ENCODE measurements at places on chromosomes 16 and 17.

DNA sequence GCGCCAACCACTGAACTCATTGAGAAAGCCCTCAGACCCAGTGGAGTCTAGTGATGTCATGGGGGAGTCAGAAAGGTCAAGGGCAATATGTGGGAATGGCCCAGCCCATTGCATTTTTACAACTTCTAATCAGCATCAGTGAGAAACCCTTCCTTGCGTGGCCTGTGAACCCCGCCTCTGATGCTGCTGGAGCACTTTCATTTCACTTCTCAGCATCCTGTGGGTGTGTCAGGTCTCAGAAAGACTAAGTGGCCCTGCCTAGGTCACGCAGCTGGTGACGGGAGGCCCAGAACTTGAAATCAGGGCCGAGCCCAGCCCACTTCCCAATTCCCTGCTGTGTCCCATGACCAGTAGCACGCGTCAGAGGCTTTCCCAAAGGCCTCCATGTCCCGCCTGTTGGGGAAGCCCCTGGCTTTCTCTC is 6.1 kb downstream of the DNAI2 start:
- DNase-seq, result peak; percentile 76

GRCh38 chr16:2964475-2965336 is 631 bp downstream of the KREMEN2 start:
- DNase-seq, result peak; percentile 77

DNA sequence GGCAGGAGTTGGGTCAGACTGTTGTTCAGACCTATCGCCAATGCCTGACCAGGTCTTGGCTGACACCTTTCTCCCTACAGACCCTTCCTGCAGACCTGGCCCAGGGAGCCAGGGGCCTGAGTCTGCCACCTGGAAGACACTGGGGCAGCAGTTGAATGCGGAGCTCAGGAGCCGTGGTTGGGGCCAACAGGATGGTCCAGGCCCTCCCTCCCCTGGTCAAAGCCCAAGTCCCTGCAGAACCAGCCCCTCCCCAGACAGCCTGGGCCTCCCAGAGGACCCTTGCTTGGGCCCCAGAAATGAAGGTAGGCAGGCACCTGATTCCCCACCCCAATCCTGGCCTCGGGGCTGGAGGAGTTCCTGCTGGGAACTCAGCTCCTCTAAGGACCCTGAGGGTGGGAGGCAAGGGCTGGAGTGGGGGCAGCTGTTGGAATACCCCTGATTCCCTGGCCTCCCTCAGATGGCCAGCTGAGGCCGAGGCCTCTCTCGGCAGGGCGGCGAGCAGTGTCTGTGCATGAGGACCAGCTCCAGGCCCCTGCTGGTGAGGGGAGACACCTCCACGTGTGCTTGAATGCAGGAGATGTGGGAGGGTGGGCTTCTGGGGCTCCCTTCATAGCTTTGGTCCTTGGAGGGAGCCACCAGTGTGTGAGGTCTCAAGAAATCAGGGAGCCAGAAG is 3.6 kb downstream of the ACD start:
- DNase-seq, result no peak

DNA sequence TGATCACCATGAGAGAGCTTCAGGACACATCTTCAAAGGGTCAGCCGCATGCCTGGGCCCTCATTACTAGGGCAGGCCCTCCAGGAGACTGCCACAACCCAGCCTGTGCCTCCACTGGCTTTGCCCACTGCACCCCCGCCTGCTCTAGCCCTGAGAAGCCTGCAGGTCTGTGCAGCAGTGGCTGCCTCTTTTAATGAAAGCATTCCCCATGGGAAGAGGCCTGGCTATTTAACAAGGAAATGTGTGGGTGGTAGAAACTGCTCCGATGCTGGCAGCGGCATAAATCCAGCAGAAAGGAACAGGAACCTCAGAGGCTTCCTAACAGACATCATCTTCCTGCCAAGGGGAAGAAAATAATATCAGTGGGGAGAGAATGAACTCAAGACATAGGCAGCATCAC is 375 bp upstream of the KRT32 start:
- DNase-seq, result no peak

- no peak for DNase-seq
Measured at GRCh38 chr17:43644081-43644480, 17.6 kb downstream of the MEOX1 start.

DNA sequence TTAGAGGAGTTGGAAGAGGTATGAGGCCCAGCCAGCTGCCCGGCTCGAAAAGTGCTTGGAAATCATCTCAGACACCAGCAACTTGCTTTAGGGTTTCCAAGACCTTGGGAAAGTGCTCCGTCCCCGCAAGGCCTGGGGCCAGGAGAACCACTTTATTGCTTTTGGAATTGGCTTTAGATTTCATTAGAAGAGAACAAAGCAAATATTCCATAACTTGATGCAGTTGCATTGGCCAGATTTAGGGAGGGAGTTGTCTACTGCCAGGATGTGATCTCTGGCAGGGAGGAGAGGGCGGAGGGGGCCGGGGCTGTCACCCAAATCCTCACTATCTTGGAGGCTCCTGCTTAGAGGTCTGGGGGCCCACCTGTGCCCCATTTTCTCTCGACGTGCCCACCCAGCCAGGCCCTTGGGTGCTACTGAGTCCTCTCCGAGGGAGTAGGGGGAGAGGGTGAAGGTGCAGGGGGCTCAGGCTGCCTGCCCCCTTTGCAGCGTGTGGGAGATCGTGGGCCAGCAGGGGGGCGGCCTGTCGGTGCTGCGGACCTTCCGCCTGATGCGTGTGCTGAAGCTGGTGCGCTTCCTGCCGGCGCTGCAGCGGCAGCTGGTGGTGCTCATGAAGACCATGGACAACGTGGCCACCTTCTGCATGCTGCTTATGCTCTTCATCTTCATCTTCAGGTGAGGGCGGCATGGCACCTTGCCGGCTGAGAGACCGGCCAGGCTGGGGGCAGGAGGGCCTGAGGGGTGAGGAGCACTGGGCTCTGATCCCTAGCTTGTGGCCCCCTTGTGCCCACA is 30.6 kb downstream of the CACNA1G start:
- DNase-seq, result no peak

- DNase-seq, result no peak
Measured at GRCh38 chr16:29972500-29972899, 1.2 kb upstream of the TAOK2 start.

- no peak for DNase-seq
Measured at GRCh38 chr17:74373838-74374606, 6.7 kb downstream of the GPR142 start.

DNA sequence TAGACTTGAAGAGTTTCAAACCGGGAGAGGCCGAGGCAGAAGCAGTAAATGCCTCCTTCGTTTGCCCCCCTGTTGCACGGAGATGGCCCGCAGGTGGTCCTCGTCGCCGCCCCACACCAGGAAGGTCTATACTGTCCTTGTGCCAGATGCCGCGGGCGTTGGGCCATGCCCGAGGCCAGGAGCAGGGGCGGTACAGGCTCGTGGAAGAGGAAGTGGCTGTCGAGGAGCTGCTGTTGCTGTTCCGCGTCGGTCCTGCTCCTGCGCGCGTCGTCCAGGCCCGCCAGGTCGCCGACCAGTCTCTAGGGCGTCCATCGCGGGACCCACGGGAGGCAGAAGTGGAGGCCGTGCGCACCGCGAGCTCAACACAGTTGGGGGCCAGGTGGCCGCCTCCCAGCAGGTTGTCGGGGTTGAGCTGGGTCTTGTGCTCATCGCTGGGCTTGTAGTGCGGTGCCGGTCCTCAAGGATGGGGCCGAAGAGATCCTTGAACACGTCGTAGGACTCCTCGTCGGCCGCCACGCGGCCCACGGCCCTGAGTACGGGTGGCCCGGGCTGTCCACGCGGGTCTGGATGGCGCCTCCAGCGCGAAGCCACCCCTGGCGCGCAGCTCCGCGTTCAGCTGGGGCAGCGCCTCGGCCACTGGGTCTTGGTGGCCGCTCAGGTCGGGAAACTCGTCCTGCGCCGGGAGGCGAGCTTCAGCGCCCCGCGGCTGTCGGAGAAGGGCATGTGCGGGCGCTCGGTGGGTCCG is 13.1 kb upstream of the C16orf87 start:
- no peak for DNase-seq

GRCh38 chr17:27612160-27612770 is 18.7 kb upstream of the LGALS9 start:
- DNase-seq, result peak; percentile 22

DNA sequence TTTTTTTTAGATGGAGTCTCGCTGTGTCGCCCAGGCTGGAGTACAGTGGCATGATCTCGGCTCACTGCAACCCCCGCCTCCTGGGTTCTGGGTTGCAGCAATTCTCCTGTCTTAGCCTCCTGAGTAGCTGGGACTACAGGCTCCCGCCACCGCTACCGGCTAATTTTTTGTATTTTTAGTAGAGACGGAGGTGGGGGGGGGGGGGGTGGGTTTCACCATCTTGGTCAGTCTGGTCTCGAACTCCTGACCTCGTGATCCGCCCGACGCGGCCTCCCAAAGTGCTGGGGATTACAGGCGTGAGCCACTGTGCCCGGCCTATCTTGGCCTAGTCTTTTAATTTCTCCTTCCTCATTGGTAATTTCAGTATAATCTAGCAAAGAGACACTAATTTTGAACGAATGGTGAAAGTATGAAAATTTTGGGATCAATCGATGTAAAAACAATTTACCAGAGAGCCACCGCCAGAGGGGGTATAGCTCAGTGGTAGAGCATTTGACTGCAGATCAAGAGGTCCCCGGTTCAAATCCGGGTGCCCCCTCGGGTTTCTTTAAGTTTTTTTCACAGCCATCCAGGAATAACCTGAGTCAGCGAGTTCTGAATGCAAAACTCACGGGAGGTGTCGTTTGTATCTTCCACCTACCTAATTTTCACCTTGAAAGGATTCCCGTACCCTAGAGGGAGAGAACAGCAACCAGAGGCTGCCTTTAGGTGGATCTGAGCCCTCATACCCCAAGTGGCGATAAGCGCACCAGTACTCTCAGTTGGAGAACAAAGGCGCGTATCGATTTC is 2.5 kb upstream of the LASP1 start:
- DNase-seq, result peak; percentile 85

DNA sequence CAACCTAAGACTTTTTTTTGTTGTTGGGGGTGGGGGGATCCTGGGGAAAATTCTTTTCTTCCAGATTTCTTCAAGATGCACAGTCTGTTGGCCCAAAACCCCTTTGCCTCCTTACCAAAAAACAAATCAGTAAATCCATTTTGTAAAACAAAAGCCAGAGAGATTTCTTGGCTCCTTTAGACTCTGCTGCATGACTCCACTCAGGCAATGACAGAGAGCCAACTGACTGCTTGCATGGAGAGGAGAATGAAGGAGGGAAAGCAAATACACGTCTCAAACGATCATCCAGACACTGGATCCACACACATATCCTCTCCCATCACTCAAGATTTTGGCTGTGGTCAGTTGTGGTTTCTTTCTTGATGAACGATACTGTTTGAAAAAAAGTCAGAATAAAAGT is 13.8 kb downstream of the COPRS start:
- no peak for DNase-seq

DNA sequence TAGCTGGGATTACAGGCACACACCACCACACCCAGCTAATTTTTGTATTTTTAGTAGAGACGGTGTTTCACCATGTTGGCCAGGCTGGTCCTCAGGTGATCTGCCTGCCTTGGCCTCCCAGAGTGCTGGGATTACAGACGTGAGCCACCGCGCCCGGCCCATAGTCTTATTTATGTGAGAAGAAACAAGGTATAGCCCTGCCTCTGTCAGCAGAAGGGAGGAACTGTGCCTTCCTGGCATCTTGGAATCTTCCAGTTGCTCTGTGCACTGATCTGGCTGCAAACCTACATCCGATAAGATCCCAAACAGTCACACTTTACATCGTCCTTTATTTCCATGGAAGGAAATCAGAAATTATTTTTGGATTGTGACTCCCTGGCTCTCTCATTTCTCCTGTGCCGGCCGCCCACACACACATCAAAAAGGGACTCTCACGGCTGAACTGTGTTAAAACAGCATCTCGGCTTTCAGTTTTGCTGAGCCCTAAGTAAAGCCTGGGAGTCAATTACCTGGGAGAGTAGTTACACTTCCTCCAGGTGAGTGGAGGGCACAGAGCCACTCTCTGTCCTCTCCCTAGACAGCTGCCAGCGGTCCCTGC is 23.3 kb downstream of the WIPI1 start:
- DNase-seq, result no peak
